ENCODE measurements at places on chromosomes 3 and 15.

DNA sequence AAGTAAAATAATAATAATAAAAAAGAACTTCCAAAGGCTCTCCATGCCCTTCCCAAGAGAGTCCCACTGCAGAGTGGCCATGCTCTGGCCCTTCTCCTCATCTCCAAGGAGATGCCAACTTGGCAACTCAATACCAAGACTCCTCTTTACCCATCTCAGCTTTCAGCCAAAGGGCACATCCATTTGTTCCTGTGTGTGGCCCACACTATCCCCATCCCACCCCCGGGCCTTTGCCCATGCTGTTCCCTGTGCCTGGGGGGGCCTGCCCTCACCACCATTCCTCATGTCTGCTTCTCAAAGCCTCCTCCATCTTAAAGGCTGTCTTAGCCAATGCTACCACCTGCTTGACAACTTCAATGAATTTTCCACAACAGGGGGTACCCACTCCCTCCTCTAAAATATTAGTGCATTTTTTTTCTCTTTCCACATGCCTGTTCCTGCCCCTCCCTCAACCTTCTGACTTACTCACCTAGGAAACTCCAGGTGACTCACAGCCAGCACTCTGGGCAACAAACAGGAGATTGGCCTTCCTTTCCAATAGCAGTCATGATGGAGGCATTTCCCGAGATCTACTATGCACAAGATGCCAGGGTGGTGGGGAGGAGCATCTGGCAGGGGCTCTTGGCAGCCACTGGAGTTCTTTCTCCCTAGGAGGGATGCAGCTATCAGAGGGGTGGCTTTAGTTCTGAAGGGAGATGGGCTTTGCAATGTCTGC is 109.4 kb upstream of the SMAD3 start:
- DNase-seq = no peak

GRCh38 chr15:28274635-28275034 is 47.3 kb downstream of the HERC2 start:
- DNase-seq = no peak

GRCh38 chr15:59437142-59437816 is 707 bp upstream of the FAM81A start:
- no peak for DNase-seq

DNA sequence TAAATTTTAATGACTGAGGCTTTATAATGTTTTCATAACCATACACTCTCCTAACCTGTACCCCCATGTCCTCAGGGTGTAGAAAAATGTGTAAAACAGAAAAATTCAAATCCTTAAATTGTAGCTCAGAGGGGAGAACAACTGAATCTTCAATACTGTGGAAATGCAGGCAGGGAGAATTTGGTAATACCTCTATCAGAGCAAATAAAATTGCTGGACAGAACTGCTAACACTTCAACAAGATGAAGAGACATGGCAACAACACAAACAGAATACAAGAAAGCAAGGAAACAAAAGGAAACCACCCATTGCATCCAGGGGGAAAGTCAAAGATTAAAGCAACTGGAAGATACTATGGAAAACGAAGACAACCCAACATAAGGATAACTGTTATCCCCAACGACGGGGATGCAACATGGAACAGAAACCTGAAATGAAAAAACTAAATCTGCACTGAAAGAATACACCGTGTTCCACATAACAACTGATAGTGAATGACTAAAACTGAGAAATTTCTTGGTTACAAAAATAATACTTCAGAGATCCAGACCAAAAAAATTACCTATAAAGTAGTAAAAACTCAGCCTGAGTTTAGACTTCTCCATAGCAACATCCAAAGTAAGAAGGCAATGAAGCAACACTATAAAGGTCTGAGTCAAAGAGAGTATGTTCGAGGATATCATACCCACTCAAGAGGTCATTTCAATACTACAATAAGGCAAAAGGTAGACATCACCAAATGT is 48.5 kb downstream of the HACD2 start:
- DNase-seq = no peak

DNA sequence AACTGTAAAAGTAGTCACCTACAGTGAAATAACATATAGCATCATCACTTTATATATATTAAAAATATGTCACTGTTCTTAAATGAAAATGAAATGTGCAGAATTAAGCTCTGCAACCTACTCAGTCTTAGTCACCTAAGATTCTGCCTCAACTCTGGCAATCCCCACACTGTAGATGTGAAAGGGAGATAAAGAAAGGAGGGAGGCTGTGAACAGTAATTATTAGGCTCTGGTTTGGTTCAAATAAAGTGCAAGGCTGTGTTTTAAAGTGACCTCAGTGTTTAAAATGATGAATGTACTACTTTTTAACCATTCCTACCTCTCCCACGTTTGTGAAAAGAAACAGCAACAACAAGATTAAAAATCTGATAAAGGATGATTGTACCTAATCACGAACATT is 72.2 kb downstream of the ATP8B4 start:
- DNase-seq = no peak

- DNase-seq = no peak
These were observed 607.2 kb upstream of the MDFIC2 start for GRCh38 chr3:70919661-70920060.

DNA sequence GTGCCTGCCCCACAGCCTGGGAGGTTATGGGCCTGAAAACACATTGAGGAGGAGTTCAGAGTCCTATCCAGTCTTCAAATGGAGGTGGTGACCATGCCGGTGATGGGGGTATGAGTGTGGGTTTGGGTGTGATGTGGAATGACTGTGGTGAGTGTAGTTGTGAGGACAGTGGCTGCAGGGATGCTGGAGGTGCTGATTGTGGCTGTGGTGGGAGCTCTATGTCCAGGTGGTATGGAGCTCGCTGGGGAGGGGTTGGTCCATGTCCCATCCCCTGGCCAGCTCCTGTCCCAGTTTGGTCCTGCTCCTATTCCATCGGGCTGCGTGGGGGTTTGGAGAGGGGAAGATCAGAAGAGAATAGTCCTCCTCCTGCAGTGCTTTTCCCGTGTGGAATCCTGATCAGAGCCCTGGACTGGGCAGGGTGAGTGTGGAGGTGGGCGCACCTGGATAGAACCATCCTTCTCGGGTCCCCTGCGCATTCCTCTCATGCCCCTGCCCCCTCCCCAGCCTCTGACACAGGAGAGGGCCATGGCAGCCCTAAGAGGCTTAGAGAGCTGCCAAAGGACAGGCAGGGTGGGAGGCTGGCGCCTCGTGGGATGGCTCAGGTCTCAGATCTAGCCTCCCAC is 23.0 kb upstream of the GOLGA6C start:
- DNase-seq = no peak

Measured in hematopoietic multipotent progenitor cell treated with erythropoietin and hydrocortisone succinate and interleukin-3 and kit ligand, for 6 days (in vitro differentiated cells).